ENCODE measurements at places on chromosomes 5 and 9. TPM values are rescaled to one million over a fixed set of nuclear protein-coding genes. Genes with fewer than 3 reads are reported as not detected.
A peak's percentile ranks its signal among the peaks of the same experiment; 100 is the strongest.

DNA sequence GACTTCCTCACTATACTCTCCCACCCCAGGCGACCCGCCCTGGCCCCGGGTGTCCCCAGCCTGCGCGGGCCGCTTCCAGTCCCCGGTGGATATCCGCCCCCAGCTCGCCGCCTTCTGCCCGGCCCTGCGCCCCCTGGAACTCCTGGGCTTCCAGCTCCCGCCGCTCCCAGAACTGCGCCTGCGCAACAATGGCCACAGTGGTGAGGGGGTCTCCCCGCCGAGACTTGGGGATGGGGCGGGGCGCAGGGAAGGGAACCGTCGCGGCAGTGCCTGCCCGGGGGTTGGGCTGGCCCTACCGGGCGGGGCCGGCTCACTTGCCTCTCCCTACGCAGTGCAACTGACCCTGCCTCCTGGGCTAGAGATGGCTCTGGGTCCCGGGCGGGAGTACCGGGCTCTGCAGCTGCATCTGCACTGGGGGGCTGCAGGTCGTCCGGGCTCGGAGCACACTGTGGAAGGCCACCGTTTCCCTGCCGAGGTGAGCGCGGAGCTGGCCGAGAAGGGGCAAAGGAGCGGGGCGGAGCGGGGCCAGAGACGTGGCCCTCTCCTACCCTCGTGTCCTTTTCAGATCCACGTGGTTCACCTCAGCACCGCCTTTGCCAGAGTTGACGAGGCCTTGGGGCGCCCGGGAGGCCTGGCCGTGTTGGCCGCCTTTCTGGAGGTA is 2.1 kb downstream of the CA9 start:
- H3K4me1 ChIP-seq, result peaks cover 6% of the 10 kb centered on the region
- H3K27me3 ChIP-seq, result peaks cover 11% of the 10 kb centered on the region
- no peaks in the 10 kb centered on the region for H3K36me3 ChIP-seq
- no peak overlapping the region for H3K27ac ChIP-seq
- peak; percentile 61 for DNase-seq

- no peak for DNase-seq
- peak overlapping the region; percentile 65 for H3K4me3 ChIP-seq
- H3K36me3 ChIP-seq, result peaks cover 21% of the 10 kb centered on the region
- H3K4me1 ChIP-seq, result peaks cover 86% of the 10 kb centered on the region
- no peaks in the 10 kb centered on the region for H3K27me3 ChIP-seq
Measured at GRCh38 chr9:94169968-94170367, 85.7 kb downstream of the PTPDC1 start.

DNA sequence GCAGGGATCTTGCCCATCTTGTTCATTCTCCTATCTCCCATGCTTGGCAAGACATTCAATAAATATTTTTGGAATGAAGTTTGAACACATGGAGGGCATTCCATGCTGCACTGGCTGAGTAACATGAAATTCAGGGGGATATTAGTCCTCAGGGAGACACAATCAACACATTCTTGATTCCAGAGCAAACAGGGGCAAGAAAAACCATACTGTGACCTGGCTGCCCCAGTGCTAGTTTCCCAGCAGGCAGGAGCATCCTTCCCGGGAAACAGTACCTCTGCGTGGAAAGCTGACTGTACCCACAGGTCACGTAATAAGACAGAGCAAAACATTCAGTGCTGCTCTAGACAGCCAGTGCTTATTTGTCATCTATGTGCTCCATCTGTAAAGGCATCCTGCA is 66.3 kb upstream of the SPOCK1 start:
- H3K27me3 ChIP-seq, result peaks cover 22% of the 10 kb centered on the region
- DNase-seq, result no peak
- H3K4me1 ChIP-seq, result peaks cover 6% of the 10 kb centered on the region
- no peak overlapping the region for H3K4me3 ChIP-seq
- H3K27ac ChIP-seq, result no peak overlapping the region

- DNase-seq, result no peak
- no peak overlapping the region for H3K27ac ChIP-seq
- H3K27me3 ChIP-seq, result no peaks in the 10 kb centered on the region
- no peak overlapping the region for H3K4me3 ChIP-seq
- H3K36me3 ChIP-seq, result no peaks in the 10 kb centered on the region
Measured at GRCh38 chr5:30113542-30113941, 1079.9 kb upstream of the CDH6 start.

DNA sequence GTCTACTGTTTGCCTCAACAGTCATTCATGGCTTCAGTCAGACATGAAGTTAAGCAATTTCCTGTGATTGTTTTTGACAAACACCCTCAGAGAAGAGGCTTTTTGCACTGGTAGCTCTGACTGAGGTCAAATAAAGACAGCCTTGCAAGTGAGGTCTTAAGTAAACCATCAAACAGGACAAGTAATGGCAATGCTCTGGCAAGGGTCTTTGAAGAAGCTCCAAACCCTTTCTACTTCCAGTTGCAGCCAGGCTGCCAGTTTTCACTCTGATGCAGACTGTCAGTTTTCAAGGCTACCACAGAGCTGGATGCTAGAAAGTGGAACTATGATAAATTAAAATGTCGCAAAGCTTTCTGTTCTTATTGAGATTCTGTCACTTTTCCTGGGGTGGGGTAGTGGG is 421.5 kb upstream of the PTGER4 start:
- peaks cover 12% of the 10 kb centered on the region for H3K4me1 ChIP-seq
- peak overlapping the region; percentile 59 for H3K27ac ChIP-seq
- peak overlapping the region; percentile 16 for H3K4me3 ChIP-seq

- H3K27me3 ChIP-seq, result no peaks in the 10 kb centered on the region
- DNase-seq, result no peak
- H3K4me1 ChIP-seq, result no peaks in the 10 kb centered on the region
- H3K27ac ChIP-seq, result no peak overlapping the region
Measured at GRCh38 chr9:82418334-82418733, 429.8 kb downstream of the SPATA31D1 start.

The GADD45G gene
- total RNA-seq, result 6.0 TPM

DNA sequence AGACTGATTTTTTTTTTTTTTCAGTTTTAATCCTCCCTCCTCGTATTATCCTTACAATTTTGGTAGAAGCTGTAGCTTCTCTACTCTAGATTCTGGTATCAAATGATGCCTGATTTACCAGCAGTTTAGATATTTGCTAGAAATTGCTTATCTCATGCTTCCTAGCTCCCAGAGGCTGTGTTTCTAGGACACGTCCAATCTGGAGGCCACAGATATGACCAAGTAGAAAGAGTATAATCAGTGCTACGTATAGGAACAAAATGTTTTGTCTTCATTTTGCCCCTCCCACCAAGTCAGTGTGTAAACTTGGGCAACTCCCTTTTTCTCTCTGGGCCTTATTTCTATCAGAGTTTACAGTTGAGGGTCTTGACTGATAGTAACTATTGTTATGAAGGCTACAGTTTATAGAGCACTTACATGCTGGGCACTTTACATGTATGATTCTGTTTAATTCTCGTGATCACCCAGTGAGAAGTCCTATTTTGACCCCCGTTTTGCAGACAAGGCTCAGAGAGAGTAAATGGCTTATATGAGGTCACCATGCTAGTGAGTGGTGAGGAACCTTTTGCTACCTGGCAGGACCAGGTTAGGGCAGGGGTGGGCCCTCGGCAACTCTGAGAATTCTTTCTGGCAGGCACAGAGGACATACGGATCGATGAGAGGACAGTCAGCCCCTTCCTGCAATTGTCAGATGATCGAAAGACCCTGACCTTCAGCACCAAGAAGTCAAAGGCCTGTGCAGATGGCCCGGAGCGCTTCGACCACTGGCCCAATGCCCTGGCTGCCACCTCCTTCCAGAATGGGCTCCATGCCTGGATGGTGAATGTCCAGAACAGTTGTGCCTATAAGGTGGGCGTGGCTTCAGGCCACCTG is 7.6 kb downstream of the HDHD3 start:
- no peaks in the 10 kb centered on the region for H3K27me3 ChIP-seq
- H3K36me3 ChIP-seq, result no peaks in the 10 kb centered on the region
- no peak overlapping the region for H3K4me3 ChIP-seq
- DNase-seq, result no peak
- peaks cover 3% of the 10 kb centered on the region for H3K4me1 ChIP-seq

The AJM1 gene
- total RNA-seq, result 5.7 TPM

- no peak overlapping the region for H3K4me3 ChIP-seq
- H3K27me3 ChIP-seq, result no peaks in the 10 kb centered on the region
- H3K36me3 ChIP-seq, result no peaks in the 10 kb centered on the region
- H3K27ac ChIP-seq, result no peak overlapping the region
- peaks cover 6% of the 10 kb centered on the region for H3K4me1 ChIP-seq
- no peak for DNase-seq
Measured at GRCh38 chr5:142048272-142048671, 35.4 kb upstream of the GNPDA1 start.

The LRRC19 gene
- not detected for total RNA-seq

The PCDHB9 gene
- not detected for total RNA-seq

The PCDHB2 gene
- not detected for total RNA-seq

The GRXCR2 gene
- not detected for total RNA-seq

DNA sequence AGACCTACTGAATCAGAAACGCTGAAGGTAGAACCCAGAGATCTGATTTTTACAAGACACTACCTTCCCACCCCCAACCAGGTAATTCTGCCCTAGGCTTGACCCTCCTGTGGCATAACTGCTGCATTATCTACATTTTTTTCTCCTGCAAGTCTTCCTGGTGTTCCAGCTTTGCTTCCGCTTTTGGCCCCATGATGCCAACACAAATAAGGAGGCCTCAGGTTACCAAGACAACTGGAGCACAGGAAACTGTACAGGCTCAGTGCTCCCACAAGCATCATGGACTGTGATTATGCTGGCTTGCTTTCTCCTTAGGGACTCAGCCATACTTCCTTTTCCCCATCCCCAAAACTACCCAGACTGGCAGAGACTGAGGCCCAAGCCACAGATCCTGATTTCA is 6.6 kb upstream of the MSMP start:
- no peak overlapping the region for H3K27ac ChIP-seq
- H3K27me3 ChIP-seq, result no peaks in the 10 kb centered on the region
- no peak overlapping the region for H3K4me3 ChIP-seq
- H3K36me3 ChIP-seq, result peaks cover 4% of the 10 kb centered on the region
